ENCODE measurements at places on chromosomes 11 and 22.

- no peak for DNase-seq
Measured at GRCh38 chr22:20565079-20565734, 57.8 kb downstream of the MED15 start.

DNA sequence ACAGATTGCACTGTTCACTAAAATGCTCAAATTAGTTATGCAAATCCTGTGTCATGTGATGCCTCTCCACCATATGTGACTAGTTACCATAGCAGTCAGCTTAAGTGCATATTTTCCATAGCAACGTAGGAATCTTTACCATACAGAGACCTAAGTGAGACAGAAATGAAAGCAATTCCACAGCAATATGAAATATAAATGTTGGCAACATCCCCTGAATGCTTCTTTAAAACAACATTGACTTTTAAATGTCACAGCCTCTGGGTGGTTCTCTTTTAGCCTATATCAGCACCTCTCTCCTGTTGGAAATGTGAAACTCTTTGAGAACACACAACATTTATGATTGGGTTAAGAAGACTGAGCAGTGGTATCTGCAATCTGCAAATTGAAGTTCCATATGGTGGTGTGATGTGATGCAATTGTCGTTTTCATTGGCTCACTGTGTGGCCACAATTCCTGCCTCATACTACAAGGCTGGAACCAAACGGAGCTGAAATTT is 814.6 kb downstream of the DLG2 start:
- DNase-seq = no peak

DNA sequence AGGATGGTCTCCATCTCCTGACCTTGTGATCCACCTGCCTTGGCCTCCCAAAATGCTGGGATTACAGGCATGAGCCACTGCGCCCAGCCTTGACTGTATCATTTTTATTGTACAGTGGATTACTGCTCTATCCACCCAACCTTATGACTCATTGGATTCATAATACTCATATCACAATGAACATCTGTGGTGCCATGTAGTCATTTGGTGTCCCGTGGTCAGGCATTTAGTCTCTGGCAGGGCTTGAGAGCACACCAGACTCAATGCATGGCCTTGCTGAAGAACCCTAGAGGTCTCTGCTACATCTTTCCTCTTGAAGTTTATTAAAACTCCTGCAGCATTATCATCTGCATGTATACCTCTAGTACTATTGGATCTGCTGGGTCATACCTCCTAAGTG is 98.0 kb upstream of the LDLRAD3 start:
- DNase-seq = no peak

- no peak for DNase-seq
Measured at GRCh38 chr11:121063728-121064127, 37.3 kb upstream of the TECTA start.

- DNase-seq = no peak
Measured at GRCh38 chr11:93577286-93577685, 34.1 kb upstream of the SMCO4 start.
